ENCODE measurements at places on chromosomes 1 and 21.
A peak's percentile ranks its signal among the peaks of the same experiment; 100 is the strongest.

DNA sequence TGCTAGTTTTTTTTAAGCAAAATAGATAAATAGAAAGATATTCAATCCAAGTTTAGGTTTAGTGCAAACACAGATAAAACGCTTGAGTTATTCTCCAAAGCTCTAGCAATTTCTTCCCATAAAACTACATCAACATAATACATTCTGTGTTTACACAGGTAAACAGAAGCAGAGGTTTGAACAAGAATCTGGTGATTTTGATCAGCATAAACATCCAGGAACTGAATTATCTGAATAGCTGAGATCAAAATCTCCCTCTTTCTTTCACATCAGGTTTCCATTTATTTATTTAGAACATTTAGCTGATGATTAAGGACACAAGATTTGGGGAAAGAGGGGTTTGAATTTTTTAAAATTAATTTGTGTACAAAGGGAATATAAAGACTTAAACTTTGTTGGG is 1564.6 kb downstream of the MRPL39 start:
- no peak for DNase-seq

GRCh38 chr1:170370087-170370486 is 161.9 kb upstream of the GORAB start:
- no peak for DNase-seq

DNA sequence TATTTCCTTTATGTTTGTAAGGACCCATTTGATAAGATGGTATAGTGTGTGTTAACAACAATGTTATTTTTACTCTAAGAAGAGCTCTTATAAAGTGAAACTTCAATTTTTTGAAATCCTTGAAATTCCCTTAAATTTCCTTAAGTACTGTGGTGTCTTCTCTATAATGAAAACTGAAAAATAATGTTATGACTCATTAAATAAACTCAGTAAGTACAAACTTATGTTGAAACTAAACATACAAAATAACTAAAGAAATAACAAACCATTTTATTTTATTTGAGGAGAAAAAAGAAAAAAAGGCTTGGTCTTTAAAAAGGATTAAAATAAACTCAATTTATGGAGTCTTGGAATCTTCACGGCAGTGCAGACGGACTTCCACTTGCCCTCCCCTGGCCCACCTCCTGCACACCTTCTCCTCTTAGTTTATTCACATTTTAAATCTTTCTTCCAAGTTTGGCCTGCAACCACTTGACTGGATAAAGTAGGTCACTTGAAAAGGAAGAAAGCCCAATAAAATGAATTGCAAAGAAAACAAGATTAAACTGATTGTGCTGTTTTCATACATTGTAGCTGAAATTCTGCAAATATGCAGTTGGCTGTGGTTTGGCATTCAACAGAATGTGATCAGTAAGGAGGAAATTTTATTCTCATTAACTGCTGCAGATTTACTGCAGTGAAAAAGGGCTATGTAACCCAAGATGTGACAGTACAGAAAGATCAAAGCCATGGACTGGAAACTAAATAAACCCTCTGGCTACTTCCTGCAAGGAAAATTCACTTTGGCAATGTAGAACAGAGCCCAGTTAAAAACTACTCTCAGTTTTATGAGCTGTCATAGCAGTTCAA is 48.5 kb upstream of the SCYL3 start:
- no peak for DNase-seq

DNA sequence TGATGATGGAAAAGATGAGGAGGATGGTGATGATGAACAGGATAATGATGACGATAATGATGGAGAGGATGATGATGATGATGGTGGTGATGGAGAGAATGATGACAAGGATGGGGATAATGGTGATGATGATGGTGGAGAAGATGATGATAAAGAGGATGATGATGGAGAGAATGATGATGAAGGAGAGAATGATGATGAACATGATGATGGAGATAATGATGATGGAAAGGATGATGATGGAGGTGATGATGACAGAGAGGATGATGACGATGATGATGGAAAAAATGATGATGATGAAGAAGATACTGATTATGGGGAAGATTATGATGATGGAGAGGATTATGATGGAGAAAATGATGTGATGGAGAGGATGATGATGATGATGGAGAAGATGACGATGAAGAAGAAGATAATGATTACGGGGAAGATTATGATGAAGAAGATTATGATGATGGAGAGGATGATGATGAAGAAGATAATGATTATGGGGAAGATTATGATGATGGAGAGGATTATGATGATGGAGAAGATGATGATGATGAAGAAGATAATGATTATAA is 204.1 kb downstream of the MATN1 start:
- no peak for DNase-seq

DNA sequence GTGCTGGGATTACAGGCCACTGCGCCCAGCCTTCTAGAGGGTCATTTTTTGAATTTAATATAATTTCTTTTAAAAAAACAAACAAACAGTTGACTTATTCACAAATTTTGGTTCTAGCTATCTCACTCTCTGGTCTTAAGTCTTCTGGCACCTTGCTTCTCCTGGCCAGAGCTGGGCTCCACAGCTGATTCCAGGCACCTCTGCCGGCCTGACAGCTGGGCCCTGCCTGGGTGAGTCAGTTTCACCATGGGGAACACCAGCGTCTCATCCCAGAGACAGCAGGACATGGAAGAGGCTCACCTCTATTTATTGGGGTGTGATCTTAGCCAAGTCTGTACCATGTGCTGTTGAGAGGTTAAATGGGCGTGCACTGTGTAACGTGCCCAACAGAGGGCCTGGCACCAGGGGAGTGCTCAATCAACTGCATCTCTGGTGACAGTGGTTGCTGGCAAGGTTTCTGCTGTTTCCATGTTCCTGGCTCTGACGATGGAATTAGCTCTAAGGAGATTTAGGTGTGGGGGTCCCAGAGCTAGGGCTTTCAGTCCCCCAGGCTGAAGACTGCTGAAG is 956 bp downstream of the CPLANE2 start:
- peak; percentile 52 for DNase-seq

DNA sequence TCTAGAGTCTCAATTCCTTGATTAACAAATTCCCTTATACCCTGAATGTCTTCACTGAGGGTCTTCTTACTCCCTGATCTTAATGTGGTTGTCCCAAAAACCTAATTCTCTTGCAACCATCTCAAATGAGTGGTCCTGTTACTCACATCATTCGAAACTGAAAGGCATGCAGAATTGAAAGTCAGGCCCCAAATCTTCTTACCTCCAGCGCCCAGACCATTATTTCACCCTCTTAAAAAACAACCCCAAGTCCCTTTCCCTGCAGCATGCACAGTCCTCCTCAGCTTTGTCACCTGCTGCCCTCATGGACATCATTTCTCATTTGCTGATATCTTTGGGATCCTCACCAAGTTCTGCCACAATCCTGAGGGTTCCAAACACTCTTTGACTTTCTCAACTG is 230.1 kb downstream of the SEC16B start:
- no peak for DNase-seq

- DNase-seq: no peak
These were observed 205.2 kb downstream of the ZP4 start for GRCh38 chr1:237685551-237685950.

DNA sequence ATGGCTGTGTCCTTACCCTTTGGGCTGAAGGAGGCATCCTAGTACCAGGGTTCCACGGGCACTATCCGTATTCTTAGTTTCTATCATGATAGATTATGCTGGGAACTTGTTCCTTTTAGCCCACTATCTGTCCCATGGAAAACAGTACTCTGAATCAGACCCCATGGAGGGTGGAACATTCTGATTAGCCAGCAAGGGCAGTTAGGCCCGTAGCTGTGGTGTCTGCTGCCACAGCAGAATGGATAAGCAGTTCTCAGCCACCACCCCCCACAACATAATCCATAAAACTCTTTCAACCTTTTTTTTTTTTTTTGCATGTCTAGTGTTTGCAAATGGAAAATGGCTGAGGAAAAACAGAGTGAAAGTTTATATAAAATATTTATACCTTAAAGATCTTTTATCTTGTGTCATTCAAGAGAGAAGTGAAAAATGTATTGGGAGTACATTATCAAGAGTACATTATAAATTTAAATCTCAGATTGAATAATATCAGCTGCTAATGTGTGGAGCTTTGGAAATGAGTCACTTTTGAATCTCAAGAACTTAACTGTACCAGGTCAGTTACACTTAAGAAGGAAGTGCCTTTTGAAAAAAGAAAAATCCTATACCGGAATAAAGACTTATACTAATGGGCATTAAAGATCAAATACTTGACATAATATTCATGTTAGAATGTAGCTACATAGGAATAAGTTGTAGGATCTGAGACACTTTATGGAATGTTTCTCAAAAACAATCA is 80.3 kb downstream of the NFIA start:
- no peak for DNase-seq
